Left ventricle myocardium inferior (tissue), 1 donor: ENCODE measurements at places on chromosomes 11 and 22.

GRCh38 chr11:29914203-29914930 is 102.5 kb downstream of the KCNA4 start:
- no peak for DNase-seq

GRCh38 chr11:117940736-117941135 is 11.5 kb upstream of the TMPRSS13 start:
- DNase-seq: no peak

DNA sequence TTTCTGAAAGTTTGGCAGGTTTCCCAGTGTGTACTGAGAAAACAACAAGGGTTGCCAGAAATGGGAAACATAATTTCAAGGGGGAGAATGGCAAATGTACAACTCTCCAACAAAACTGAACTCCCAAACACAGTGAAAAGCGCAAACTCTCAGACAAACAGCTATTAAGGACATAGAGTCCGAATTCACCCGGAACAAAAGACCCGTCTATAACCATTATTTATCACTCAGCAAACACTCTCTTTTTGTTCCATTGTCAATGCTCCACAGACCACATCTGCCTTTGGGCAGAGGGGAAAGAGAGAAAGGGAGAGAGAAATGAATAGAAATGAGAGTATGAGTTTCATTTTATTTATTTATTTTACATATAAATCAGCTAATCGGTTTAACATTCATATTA is 21.7 kb downstream of the KIRREL3 start:
- DNase-seq: no peak

- DNase-seq: no peak
Measured at GRCh38 chr22:39545386-39546365, 13.1 kb upstream of the RPS19BP1 start.

DNA sequence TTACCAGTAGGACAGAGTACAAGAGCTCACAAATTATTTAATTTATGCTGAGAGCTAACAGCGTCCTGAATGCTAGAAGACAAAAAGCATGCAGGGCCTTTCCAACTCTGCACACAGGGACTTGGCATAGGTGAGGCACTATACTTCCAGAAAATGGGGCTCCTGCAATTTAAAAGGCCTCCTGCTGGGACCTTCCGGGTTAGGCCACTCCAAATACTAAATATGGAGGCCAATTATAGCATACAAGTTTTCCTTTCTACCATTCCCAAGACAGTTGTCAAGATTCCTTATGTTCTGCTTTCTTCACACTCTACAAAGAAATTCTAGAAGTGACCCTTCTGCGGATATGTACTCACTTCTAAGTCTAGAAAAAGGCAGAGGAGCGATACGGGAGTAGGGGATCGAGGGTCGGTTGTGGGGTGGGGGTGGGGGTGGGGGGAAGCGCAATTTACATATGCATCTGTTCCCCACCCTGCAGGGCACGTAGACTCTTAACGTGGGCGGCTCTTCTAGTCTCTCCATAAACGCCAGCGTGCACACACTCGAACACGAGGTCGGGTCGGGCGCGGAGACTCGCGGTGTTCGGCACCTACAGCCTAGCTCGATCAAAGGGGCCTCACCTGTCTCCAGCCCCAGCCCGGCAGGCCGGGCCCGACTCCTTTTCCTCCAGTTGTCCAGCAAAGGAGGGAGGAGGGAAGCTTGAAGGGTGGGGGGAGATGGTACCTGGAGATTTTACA is 728 bp downstream of the DCUN1D5 start:
- peak; percentile 31 for DNase-seq

- DNase-seq: peak; percentile 86
Measured at GRCh38 chr11:74325649-74326645, 14.5 kb upstream of the P4HA3 start.

DNA sequence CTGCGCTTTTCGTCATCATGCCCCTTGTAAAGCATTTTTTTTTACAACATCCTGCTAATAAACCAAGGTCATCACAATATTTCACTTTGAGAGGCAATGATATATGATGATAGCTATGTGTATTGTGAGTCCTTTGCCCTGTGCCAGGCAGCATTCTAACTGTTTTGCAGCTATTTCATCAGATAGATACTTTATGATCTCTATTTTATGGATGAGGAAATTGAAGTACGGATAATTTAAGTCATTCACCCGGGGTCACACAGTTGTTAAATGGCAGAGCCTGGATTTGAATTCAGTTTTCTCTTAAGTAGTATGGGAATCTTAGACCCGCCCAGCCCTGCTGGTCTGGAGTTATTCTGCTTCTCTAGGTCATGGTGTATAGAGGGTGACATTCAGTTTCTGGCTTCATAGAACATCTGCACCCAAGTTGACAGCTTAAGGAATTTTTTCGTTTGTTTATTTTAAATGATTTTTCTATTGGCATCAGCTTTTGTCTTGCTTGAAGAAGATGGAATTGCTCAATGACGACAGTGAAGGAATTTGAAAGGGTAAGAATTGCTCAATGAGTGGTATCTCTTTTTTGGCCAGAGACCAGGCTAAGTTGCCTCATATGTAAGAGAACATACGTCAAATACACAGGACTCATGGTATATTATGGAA is 926 bp downstream of the PRR5L start:
- no peak for DNase-seq

GRCh38 chr11:73525611-73526010 is 72.3 kb downstream of the FAM168A start:
- no peak for DNase-seq

GRCh38 chr11:86482692-86483091 is 108.0 kb downstream of the CCDC81 start:
- no peak for DNase-seq

DNA sequence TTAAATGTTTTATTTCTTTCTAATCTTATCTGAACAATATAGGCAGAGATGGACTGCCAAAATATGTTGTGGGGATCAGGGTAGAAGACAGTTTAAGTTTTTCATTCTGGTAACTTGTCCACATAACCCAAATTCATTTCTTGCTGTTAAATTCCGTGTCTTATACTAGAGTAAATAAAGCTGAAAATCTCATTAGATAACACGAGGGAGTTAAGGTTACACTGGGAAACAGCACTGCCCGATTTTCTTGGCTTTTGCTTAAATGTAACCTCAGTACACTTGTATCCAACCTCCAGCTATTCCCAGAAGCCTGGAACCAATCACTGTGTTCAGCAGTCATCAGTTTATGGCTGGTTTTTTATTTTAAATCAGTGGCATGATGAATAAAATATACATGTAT is 48.2 kb downstream of the MICAL3 start:
- no peak for DNase-seq

- no peak for DNase-seq
Measured at GRCh38 chr11:59854871-59855270, 9.6 kb upstream of the CBLIF start.

GRCh38 chr11:61503135-61503770 is 5.3 kb upstream of the LRRC10B start:
- DNase-seq: no peak
